ENCODE measurements at places on chromosomes 5 and 9.

DNA sequence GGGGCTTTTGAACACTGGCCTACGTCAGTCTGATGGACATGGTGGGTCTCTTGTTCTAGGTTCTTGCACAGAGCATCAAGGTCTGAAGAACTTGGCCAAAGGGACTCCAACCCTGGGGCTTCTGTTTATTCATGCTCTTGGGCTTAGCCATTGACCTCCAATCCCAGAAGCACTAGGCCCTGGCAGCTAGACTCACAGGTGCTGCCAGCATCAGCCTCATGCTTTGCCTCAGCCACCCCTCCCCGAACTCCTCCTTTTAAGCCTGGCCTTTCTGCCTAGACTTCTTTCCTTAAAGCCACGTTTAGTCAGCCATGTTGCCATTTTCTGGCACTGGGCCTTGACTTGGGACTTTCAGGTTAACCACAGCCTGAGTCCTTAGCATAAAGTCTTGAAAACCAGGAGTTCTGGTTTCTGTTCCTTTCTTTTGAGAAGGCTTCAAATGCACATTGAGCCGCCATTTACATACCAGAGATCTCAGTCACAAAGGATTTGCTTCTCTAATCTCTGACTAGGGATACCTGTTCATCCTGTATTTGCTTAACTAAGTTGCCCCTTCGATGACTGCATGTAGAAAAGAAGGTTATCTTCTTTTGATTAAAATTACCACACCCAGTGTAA lies 54.7 kb downstream of the ANGPTL2 start:
- DNase-seq = no peak

DNA sequence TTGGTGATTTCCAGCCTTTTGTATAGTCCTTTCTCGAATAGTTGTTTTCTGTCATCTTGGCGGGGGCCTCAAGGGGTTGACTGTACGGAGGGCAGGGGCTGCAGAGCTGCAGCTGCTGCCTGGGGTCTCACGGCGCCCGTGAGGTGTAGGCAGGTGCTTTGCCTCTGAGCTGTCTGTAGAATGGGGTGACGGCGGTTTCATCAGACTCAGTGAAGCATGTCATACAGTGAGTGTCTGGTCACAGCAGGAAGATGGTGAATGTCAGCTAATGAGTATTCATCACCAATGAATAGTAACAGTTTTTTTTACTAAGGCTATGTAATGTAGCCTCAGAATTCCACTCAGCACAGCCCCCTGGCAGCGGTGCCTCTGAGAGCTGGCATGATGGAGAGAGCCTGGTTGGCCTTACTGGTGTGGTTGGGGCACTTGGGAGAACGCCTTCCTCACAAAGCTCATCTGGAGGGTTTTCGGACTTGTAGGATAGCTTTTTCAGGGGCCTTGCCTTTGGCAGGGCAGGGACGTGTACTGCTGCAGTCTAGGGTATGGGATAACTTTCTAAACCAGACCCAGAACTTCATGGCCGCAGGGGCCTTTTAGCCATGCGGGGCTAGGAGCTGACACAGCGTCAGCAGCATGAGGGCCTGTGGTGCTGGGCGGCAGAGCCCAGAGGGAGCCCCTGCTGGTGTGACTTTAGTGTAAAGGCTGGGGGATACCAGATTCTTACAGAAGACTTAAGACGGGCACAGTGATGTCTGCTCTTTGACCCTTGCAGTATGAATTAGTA lies 15.0 kb downstream of the TENT4A start:
- no peak for DNase-seq

DNA sequence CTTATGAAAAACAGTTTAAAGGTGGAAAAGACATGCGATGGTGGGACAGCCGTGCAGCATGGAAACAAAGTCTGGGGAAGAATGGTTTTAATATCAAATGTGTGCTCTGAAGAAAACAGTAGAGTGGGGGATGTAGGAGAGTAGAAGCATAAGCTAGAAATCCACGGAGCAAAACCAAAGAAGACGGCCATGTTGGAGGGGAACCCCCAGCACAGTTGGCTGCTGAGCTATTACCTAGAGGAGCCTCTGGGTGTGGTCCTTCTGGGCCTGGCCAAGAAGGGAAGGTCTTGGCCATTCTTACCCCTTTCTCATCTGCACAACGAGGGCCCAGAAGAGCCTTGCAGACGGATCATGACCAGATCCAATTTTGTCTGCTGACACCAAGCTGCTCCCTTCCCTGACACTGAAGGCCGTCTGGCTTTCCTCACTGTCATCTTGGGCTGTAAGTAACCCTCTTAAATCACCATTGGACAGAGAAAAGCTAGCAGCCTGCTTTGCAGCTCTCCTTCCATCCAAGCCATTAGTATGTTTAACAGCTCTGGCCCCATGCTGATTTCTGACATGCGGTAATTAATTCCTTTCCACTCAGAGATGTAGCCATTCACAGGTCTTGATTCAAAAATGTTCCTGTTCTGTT lies 189.5 kb downstream of the SEC61B start:
- no peak for DNase-seq

GRCh38 chr5:81172710-81173109 lies 60.4 kb upstream of the CKMT2 start:
- no peak for DNase-seq

- DNase-seq = no peak
Measured at GRCh38 chr9:70593241-70593640, 178.8 kb upstream of the KLF9 start.

DNA sequence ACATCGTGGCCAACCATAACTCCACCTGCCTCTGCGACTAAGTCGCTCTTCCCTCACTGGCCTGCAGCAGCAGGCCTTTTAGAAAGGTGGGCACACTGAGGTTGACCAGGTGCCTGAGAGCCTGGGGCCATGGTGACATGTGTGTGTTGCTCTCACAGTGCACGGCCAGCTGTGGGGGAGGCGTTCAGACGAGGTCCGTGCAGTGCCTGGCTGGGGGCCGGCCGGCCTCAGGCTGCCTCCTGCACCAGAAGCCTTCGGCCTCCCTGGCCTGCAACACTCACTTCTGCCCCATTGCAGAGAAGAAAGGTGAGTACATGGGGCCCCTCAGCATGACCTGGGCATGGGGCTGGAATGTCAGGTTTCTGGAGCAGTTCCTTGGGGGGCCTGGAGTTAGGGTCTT lies 104.5 kb upstream of the ICE1 start:
- DNase-seq = no peak

- DNase-seq = no peak
Measured at GRCh38 chr5:141135030-141135717, at the start of gene PCDHB5. Gene PCDHB5, plus strand, starts transcription at chr5:141135206. Its CDS starts 229 bp downstream, at chr5:141135435.

DNA sequence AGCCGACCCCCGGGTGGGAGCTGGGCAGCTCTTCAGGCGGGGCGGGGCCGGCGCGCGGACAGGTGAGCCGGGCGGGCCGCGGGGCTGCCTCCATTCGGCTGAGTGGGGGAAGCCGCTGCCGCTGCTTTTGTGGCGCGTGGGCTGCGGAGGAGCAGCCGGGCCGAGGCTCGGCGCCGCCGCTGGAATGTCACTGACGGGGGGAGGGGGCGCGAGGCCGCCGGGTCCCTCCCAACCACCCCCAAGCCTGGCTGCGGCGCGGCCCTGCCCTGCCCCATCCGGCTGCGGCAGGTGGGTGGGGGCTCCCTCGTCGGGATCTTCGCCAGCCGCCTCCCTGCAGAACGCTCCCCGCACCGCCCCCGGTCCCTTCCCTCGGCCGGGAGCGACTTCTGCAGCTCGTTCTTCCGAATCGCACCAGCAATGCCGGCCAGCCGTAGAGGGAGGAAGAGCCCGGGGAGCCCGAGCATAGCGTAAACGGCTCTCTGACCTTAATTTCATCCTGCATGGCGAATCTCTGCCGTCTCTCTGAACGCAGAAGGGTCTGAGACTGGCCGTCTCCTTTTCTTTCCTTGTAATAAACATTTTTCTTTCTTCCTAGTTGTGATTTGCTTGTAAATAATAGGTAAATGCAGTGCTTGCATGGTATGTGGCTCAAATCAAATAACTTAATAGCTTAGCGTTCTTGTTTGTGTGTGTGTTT lies 505 bp downstream of the SPTAN1 start:
- peak; percentile 18 for DNase-seq

GRCh38 chr5:59158637-59159391 lies 575.9 kb downstream of the RAB3C start:
- no peak for DNase-seq

DNA sequence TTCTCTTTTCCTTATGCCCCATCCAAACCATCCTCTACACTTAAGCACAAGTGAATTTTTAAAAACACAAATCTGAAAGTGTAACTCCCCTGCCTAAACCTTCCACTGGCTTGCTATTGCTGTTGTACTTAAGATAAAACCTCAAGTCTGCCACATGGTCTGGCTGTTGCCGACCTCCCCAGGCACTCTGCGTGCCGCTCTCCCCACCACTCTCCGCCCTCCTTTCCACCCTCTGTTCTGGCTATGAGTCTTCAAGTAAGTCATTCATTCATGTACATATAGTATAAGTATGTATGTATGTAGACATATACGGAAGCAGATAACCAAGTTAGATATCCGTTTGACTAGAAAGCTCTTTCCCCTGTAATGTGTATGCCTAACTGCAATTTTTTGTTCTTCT lies 94.7 kb upstream of the ANKRD55 start:
- no peak for DNase-seq

DNA sequence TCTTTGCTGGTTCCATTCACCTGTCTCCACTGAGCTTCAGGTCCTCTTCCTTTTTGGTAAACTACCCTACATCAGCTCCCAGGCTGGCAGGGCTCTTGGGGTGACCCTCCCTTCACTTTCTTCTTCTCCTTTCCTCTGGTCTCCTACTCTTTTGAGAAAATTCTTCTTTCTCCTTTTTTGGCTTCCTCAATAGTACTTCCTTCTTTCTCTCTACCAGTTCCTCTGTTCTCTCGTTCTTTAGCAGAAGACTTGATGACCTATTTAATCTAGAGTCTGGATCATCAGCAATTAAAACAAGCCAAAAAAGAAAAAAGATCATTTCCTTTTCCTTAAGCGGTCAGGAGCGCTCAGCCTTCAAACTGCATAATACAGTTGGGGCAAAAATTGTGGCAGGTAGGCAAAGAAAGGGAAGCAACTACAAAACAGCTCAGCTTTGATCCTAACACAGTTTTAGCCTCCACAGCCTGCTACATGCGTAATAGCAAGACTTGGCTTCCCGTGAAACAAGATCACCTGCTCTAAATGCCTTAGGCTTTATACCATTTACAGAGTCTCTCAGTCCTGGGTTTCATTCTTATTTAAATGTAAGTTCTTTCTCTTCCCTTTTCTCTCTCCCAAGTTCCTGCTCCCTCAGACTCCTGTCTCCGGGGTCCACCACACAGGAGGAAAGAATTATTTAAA lies 14.0 kb upstream of the GSN start:
- no peak for DNase-seq

DNA sequence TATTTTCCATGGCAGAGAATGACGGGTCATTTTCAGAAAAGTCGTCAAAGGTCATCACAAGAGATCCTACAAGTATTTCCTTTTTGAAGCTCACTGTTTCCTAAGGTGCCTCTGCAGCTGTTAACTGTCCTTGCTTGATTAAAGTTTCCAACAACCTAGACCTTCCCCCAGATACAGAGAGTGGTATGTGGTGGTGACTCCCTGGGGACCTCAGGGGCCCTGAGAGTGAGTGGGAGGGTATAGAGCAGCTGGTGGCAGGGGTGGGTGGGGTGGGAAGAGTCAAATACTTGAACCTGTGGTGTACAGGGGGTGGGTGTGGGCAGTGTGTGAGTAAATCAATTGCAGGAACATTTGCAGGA lies 1.6 kb upstream of the CD72 start:
- no peak for DNase-seq

- no peak for DNase-seq
Measured at GRCh38 chr9:96133321-96134021, 168.5 kb downstream of the HSD17B3 start.

DNA sequence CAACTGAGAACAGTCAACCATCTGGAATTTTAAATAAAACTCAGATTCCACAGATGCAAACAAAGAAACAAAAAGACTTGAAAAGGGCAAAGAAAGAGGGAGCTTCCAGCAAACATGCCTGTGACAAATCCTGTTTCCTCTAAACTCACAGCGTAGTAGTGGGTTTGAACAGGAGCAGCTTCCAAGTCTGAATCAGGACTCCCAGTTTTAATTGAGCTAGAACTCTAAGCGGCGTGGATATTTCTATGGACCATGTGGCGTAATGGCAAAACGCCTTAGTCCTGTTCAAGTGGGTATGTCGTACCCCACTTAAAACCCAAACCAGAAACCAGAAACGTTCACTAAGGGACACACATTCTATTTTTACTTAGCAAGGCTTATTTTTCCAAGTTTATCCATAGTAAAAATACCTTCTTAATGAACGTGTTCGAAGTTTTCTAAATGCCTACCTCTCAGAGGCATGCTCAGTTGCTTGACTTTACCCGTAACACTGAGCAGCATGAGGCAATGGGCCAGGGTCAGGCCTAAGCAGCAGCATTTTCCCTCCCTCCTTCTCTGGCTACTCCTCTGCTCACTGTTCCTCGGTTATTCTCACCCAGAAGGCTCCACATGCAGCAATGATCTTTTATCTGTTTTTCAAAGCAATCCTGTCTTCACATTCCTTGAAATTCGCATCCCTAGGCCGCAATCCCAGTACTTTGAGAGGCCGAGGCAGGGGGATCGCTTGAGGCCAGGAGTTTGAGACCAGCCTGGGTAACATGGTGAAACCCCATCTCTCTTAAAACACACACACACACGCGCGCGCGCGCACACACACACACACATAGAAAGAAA lies 77.9 kb downstream of the FNBP1 start:
- no peak for DNase-seq

DNA sequence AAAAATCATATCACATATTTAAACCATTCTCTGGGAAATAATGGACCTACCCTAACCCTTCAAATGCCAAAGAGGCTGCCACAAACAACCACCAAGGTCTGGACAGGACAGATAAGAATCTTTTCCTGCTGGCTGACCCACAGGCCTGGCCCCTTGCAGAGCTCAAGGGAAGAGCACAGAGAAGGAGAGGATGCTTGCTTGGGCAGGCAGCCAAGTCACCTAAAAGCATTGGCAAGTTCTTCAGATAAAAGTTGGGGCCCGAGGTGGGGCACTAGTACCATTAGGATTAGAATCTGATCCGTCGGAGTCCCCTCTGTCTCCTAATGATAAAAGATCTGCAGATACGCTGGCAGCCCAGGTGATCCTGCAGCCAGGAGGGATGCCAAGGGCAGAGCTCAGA lies 176.6 kb downstream of the GABBR2 start:
- no peak for DNase-seq

DNA sequence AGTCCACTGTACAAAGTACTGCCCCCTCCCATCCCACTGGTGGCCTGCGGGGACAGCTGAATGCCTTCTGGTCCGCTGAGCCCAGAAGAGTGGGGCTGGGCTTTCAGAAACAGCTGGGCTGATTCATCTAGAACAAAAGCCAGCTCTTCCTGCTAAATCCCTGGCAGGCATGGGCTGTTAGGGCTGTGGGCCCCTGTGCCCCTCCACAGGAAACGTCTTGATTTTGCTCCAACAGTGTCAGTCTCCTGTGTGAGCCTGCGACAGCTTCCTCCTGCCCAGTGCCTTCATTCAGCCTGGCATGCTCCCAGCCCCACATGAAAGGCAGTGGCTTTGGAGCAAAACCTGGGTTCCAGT lies 6.9 kb upstream of the GSN start:
- no peak for DNase-seq
